ENCODE measurements at places on chromosomes 7 and 10. TPM values are rescaled to one million over a fixed set of nuclear protein-coding genes. Genes with fewer than 3 reads are reported as not detected.

Gene METTL27
- 3.3 TPM for total RNA-seq

Gene SLC18A3
- total RNA-seq, result not detected

Gene IDI2
- total RNA-seq, result not detected

Gene UCN3
- total RNA-seq, result not detected

Gene MUC3A
- total RNA-seq, result not detected

DNA sequence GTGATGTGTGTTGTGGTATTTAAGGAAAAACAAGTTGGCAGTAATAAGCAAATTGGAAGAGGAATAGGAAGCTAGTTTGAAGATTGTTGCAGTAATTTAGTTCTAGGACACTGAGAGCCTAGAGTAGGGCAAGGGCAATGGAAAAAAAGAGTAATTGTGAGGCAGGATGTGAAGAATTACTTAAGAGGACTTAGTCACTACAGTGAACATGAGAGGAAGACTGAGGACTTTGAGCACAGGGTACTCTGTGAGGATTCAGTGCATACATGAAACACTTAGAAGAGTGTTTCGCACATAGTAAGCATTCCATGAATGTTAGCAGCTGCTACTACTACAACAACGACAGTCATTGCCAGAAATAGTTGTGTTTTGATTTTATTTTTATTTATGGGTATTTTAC lies 30.9 kb upstream of the DKK1 start:
- H3K27me3 ChIP-seq, result no peaks in the 10 kb centered on the region
- DNase-seq, result no peak
- H3K4me1 ChIP-seq, result no peaks in the 10 kb centered on the region

DNA sequence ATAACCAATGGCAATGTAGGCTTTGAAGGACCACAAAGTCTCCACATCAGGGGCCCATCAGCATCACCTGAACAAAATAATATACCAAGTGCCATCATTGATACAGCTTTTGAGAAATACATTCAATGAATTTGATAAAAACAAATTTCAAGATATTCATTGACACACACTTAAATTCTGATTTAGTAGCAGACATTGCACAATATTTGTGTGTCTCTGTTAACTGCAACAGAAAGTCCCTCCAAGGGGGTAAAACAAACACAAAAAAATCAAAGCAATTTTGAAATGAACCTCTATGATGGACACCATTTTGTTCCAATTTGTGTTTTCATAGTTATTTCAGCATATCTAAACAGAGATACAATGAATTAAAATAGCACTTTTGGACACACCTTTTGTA lies 86.8 kb upstream of the RSU1 start:
- H3K4me3 ChIP-seq, result no peak overlapping the region
- H3K36me3 ChIP-seq, result no peaks in the 10 kb centered on the region
- H3K4me1 ChIP-seq, result peaks cover 6% of the 10 kb centered on the region

GRCh38 chr7:128788446-128789412 lies 3.0 kb upstream of the CCDC136 start:
- no peaks in the 10 kb centered on the region for H3K36me3 ChIP-seq
- H3K4me3 ChIP-seq, result no peak overlapping the region
- DNase-seq, result no peak

DNA sequence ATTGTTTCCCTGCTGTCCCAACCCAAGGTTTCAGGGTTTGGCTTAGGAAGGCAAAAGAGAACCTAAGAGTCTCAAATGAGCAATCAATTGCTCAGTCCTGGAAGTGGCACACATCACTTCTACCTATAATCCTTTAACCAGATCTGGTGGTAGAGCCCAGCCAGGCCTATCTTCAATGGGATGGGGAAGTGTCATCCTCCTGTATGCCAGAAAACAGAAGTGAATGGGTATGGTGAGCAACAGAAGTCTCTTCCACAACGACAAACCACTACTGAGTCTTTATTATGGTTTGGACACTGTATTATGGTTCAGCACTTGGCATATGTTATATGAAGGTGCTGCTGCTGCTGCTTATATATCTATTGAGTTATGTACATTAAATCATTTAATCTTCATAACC lies 3.0 kb upstream of the AKR1B1 start:
- no peak overlapping the region for H3K27ac ChIP-seq
- H3K4me3 ChIP-seq, result no peak overlapping the region
- peaks cover 23% of the 10 kb centered on the region for H3K4me1 ChIP-seq
- H3K36me3 ChIP-seq, result peaks cover 11% of the 10 kb centered on the region
- DNase-seq, result no peak
- H3K27me3 ChIP-seq, result peaks cover 3% of the 10 kb centered on the region

- peaks cover 5% of the 10 kb centered on the region for H3K27me3 ChIP-seq
- no peak for DNase-seq
- peaks cover 8% of the 10 kb centered on the region for H3K36me3 ChIP-seq
- peaks cover 3% of the 10 kb centered on the region for H3K4me1 ChIP-seq
- H3K27ac ChIP-seq, result no peak overlapping the region
These were observed 21.9 kb upstream of the ADAM22 start for GRCh38 chr7:87912121-87912520.

DNA sequence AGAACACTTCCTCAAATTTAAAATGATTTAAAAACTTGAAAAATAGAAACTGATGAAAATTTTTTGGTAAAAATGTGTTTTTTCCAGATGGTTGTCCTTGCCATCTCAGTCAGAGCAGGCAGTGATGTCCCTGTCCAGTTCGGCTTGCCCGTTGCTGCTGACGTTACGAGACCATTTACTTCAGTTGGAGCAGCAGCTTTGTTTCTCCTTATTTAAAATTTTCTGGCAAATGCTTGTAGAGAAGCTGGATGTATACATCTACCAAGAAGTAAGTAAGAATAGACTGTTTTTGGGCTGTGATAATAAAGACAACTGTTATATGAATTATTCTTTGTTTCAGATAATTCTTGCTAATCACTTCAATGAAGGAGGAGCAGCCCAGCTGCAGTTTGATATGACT lies 16.1 kb downstream of the EFCAB10 start:
- no peaks in the 10 kb centered on the region for H3K27me3 ChIP-seq
- H3K4me3 ChIP-seq, result no peak overlapping the region
- no peaks in the 10 kb centered on the region for H3K4me1 ChIP-seq
- no peak for DNase-seq

DNA sequence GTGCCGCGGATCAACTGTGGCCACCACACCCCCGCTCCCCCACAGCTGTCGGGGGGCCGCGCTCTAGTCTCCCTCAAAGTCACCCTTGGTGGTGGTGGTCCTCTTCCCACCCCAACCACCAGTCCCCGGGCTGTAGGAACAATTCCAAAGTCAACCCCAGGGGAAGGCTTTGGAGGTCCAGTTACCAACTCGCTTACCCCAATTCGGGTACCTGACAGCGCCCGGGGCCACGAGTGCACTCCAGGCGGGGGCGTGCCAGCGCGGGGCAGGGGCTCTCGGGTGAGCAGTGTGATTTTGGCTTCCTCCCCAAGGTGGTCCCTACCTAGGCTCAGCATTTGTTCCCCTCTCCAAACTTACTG lies 584 bp upstream of the ZMIZ1 start:
- H3K4me1 ChIP-seq, result peaks cover 51% of the 10 kb centered on the region
- peak; percentile 44 for DNase-seq
- no peak overlapping the region for H3K27ac ChIP-seq

- H3K27ac ChIP-seq, result no peak overlapping the region
- no peaks in the 10 kb centered on the region for H3K27me3 ChIP-seq
- H3K4me1 ChIP-seq, result peaks cover 25% of the 10 kb centered on the region
- H3K4me3 ChIP-seq, result no peak overlapping the region
- DNase-seq, result no peak
- no peaks in the 10 kb centered on the region for H3K36me3 ChIP-seq
These were observed 4.9 kb upstream of the RRP12 start for GRCh38 chr10:97406064-97406463.

DNA sequence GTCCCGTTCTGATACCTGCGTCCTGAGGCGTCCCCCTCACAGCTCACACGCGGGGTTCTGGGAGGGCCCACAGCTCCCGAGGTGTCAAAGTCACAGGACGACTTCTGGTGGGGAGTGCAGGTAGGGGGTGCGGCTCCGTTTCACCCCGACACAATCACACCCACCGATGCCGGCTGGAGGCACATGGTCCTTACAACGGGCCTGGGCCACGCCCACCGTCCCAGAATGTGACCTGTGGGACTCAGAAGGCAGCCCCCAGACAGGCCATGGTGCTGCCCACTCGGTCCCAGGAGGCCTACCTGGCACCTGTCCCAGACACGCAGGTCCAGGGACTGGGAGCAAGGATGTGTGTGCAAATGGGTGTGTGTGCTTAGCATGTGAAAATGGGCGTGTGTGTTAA lies 86.0 kb downstream of the UNCX start:
- H3K36me3 ChIP-seq, result no peaks in the 10 kb centered on the region
- no peaks in the 10 kb centered on the region for H3K4me1 ChIP-seq
- H3K27ac ChIP-seq, result no peak overlapping the region
- H3K27me3 ChIP-seq, result peaks cover 2% of the 10 kb centered on the region
- no peak for DNase-seq
- no peak overlapping the region for H3K4me3 ChIP-seq

DNA sequence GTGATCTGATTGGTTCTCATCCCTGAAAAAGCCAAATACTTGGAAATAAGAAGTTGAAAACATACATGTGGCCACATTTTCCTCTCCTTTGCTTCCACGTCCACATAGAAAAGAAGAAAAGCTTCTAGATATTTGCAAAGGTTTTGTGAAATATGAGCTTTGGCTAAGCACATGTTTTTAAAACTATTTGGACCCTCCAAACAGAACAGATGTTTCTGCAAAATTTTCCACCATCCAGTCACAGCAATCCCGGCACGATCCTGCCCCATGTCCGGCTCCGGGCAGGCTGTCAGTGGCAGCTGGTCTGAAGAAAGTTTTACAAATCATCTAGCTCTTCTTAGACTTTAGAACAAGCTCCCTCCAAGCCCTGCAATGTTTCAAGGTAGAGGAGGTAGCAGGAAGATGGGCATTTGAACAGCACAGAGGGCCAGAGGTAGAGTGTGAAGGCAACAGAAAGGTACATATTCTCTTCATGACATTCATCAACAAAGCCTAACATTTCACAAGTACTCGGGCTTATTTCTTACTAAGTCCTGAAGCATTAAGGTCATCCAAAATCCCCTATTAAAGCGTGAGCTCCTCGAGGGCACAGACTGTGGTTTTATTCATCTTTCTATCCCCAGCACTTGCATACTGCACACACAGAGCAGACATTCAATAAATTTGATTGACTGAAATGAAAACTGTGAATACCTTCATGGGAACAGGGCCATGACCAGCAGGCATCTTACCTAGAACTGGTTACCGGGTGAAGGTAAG lies 110.1 kb downstream of the JAZF1 start:
- no peaks in the 10 kb centered on the region for H3K27me3 ChIP-seq
- H3K4me3 ChIP-seq, result no peak overlapping the region
- no peaks in the 10 kb centered on the region for H3K4me1 ChIP-seq
- DNase-seq, result no peak

GRCh38 chr7:66952343-66953043 lies 31.5 kb downstream of the TMEM248 start:
- DNase-seq, result no peak
- H3K36me3 ChIP-seq, result peaks cover 65% of the 10 kb centered on the region
- H3K27me3 ChIP-seq, result no peaks in the 10 kb centered on the region
- H3K4me3 ChIP-seq, result no peak overlapping the region
- no peak overlapping the region for H3K27ac ChIP-seq

GRCh38 chr10:70762441-70763175 lies 22.6 kb downstream of the TBATA start:
- H3K36me3 ChIP-seq, result no peaks in the 10 kb centered on the region
- no peak overlapping the region for H3K27ac ChIP-seq
- H3K4me1 ChIP-seq, result peaks cover 8% of the 10 kb centered on the region
- no peak for DNase-seq

All from activated CD4-positive, alpha-beta memory T cell treated with anti-CD3 and anti-CD28 coated beads, Interleukin-2, amount 10 ng/mL, durations not matched to agents 7 days and 5 days (primary cell).